IPS DF 6.9 (cell line): ENCODE measurements at places on chromosomes 13 and 19.
A peak's percentile ranks its signal among the peaks of the same experiment; 100 is the strongest.

DNA sequence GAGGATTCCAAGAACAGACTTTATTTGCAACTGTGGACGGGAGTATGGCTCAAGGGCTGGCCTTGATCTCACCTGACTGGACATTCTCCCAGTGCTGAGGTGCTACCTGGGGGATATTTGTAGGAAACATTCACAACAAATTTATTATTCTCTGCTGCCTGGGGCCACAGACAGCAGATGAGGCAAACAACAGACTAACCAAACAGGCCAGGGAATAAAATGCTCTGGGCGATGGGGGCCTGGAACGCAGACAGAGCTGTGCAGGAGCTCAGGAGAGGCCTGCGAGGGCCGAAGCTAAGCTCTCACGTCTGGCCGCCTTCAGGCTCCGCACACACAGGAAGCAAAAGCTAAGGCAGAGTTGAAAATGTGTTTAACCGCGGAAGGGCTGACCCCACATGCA lies 7.8 kb downstream of the PLPP2 start:
- H3K4me1 ChIP-seq = peaks cover 2% of the 10 kb centered on the region; the same call in 1 of the 2 replicates
- DNase-seq = no peak
- peaks cover 23% of the 10 kb centered on the region for H3K36me3 ChIP-seq
- no peak overlapping the region for H3K27ac ChIP-seq
- H3K27me3 ChIP-seq = no peaks in the 10 kb centered on the region
- no peak overlapping the region for H3K4me3 ChIP-seq

DNA sequence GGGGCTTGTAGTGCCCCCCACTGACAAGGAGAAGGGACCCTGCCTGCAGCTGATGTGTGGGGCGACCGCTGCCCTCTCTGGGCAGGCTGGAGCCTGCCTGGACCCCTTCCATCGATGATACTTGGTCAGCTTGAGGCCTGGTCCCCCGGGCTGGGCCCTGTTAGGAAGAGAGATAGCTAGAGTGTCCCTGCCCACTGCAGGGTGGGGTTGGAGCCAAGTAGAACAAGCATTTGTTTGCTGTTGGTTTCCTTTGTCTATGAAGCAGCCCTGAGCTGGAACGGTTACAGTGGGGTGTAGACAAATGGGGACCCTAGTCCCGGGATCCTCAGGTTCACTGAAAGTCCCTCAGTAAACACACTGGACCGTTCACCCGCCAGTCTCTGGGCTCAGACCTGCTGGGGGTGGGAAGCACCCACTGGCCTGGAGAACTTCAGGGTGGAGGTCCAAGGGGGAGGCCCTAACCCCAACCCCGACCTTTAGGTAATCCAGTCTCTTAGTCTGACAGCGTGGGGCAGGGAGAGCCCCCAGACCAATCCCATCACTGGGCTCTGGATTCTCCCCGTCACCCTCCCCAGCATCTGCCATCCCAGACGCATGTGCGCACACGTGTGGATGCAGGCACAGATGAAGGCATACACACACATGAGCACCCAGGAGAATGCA lies 204.8 kb upstream of the ZNF536 start:
- no peaks in the 10 kb centered on the region; the same call in 1 of the 2 replicates for H3K4me1 ChIP-seq
- no peak for DNase-seq

GRCh38 chr13:99756281-99756680 lies 215.3 kb downstream of the ZIC5 start:
- no peak for DNase-seq
- H3K27ac ChIP-seq = no peak overlapping the region
- H3K4me3 ChIP-seq = no peak overlapping the region
- no peaks in the 10 kb centered on the region for H3K4me1 ChIP-seq
- no peaks in the 10 kb centered on the region for H3K36me3 ChIP-seq
- H3K27me3 ChIP-seq = no peaks in the 10 kb centered on the region

DNA sequence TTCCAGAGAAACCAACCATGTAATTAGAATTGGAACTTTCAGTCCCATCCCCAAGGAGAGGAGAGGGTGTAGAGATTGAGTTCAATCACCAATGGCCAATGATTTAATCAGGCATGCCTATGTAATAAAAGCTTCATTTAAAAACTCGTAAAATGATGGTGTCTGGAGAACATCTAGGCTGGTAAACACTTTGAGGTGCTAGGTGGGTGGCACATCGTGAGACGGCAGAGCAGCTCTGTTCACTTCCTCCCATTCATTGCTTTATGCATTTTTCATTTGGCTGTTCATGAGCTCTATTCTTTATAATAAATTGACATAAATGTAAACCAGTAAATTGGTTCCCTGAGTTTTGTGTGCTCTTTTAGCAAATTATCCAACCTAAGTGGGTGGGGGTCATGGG lies 90.1 kb downstream of the ELF1 start:
- DNase-seq = no peak
- no peak overlapping the region for H3K4me3 ChIP-seq
- peaks cover 1% of the 10 kb centered on the region; the same call in 1 of the 2 replicates for H3K4me1 ChIP-seq
- no peaks in the 10 kb centered on the region for H3K36me3 ChIP-seq
- no peaks in the 10 kb centered on the region for H3K27me3 ChIP-seq

- H3K27me3 ChIP-seq = no peaks in the 10 kb centered on the region
- H3K4me3 ChIP-seq = no peak overlapping the region
- no peaks in the 10 kb centered on the region for H3K4me1 ChIP-seq
- no peak overlapping the region for H3K27ac ChIP-seq
- DNase-seq = no peak
Measured at GRCh38 chr13:24004142-24004899, 107.0 kb upstream of the C1QTNF9B start.

DNA sequence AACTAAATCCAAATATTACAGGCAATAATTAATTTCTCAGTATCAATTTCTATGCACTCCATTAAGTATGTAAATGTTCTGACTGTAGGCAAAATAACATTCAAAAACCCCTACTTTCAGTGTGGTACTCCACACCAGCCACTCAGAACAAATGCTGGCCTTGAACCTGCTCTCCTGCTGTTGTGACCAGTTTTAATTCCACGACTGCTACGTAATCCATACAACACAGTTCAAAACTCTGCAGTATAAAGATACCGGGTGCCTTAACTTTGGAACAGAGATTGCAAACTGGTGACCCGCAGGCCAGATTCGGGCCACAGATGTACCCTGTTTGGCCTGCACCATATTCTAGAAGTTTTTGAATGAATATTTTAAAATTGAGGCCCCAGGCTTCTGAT lies 30.4 kb downstream of the COL4A1 start:
- H3K4me1 ChIP-seq = no peaks in the 10 kb centered on the region
- DNase-seq = no peak
- no peak overlapping the region for H3K27ac ChIP-seq
- no peaks in the 10 kb centered on the region for H3K36me3 ChIP-seq
- H3K27me3 ChIP-seq = no peaks in the 10 kb centered on the region

DNA sequence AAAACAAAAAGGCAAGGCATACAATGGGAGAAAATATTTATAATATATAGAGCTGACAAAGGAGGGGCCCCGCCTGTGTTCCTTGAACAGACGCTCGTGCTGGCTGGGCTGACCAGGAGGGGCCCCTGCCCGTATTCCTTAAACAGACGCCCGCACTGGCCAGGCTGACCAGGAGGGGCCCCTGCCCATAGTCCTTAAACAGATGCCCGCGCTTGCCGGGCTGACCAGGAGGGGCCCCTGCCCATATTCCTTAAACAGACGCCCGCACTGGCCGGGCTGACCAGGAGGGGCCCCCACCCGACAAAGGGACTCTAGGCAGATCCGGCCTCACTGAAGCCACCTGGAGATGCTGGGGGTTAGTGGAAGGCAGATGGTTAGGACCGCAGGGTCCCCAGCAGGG lies 9.3 kb downstream of the ADPRHL1 start:
- DNase-seq = no peak
- no peak overlapping the region for H3K27ac ChIP-seq
- H3K4me3 ChIP-seq = no peak overlapping the region
- H3K4me1 ChIP-seq = no peaks in the 10 kb centered on the region
- 0 out of 2 replicates have a peak, but pooled peaks cover 2% of the 10 kb centered on the region for H3K36me3 ChIP-seq

DNA sequence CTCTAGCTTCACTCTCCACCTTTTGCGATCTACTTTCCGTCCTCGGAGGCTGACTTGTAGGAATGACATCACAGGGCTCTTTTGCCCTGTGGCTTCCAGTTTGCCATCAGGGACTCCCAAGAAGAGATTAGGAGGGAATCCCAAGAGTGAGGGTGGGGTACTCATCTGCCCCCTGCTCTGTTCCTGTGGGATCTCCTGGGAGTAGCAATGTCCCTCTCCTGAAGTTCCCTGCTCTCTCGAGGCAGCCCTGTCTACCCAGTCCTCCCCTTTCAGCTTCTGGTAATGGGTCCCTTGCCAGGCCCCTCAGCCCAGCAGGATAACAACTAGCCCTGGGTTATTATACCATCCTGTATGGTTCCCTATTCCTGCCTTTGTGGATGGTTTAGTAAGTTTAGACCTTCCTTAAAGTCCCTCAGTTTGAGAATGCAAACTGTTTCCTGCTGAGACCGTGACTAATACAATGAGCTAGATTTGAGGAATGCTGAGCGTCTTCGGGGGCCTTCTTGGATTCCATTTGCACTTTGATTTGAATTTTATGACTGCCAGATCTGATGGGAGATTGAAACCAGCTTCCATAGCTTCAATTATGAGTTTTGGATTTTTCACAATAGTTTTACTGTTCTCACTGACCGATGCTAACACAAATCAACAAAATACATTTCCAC lies 73.7 kb upstream of the IPO5 start:
- H3K27me3 ChIP-seq = no peaks in the 10 kb centered on the region
- H3K4me1 ChIP-seq = peaks cover 3% of the 10 kb centered on the region; the same call in 1 of the 2 replicates
- no peak for DNase-seq
- no peak overlapping the region for H3K4me3 ChIP-seq

DNA sequence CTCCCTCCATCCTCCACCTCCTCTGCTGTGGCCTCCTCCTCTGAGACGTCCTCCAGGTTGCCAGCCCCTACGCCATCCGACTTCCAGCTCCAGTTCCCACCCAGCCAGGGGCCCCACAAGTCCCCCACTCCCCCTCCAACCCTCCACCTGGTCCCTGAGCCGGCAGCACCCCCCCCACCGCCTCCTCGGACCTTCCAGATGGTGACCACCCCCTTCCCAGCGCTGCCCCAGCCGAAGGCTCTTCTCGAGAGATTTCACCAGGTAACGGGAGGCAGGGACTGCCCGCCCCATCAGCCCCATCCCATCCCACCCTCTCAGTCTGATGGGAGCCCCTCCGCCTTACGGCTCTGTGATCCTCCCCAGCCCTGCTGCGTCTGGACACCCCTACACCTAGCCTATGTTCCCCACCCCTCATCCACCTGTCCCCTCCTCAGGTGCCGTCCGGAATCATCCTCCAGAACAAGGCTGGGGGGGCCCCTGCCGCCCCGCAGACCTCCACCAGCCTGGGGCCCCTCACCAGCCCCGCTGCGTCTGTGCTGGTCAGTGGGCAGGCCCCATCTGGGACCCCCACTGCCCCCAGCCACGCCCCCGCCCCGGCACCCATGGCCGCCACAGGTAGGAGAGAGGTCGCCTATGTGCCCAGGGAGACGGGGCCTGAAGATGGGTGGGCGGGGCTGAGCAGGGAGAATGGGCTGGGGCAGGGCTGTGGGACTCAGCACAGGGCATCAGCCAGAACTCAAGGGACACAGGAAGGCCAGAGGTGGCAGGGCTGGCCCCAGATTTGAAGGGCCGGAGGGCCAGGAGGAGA lies 18.6 kb upstream of the EHD2 start:
- H3K36me3 ChIP-seq = peaks cover 11% of the 10 kb centered on the region
- no peaks in the 10 kb centered on the region; the same call in 1 of the 2 replicates for H3K4me1 ChIP-seq
- no peak overlapping the region for H3K4me3 ChIP-seq
- H3K27me3 ChIP-seq = no peaks in the 10 kb centered on the region

GRCh38 chr19:8336072-8336569 lies 6.9 kb downstream of the KANK3 start:
- H3K4me1 ChIP-seq = peaks cover 1% of the 10 kb centered on the region; the same call in 1 of the 2 replicates
- H3K4me3 ChIP-seq = no peak overlapping the region

- H3K27ac ChIP-seq = no peak overlapping the region
- no peak for DNase-seq
- H3K36me3 ChIP-seq = no peaks in the 10 kb centered on the region
- no peak overlapping the region for H3K4me3 ChIP-seq
- no peaks in the 10 kb centered on the region for H3K27me3 ChIP-seq
Measured at GRCh38 chr19:51227326-51227725, 2.4 kb downstream of the CD33 start.

GRCh38 chr19:17339088-17339741 lies 1.9 kb downstream of the GTPBP3 start:
- DNase-seq = no peak
- H3K4me1 ChIP-seq = peaks cover 5% of the 10 kb centered on the region; the same call in 1 of the 2 replicates
- H3K27me3 ChIP-seq = no peaks in the 10 kb centered on the region
- H3K36me3 ChIP-seq = peaks cover 6% of the 10 kb centered on the region; the same call in 1 of the 2 replicates

DNA sequence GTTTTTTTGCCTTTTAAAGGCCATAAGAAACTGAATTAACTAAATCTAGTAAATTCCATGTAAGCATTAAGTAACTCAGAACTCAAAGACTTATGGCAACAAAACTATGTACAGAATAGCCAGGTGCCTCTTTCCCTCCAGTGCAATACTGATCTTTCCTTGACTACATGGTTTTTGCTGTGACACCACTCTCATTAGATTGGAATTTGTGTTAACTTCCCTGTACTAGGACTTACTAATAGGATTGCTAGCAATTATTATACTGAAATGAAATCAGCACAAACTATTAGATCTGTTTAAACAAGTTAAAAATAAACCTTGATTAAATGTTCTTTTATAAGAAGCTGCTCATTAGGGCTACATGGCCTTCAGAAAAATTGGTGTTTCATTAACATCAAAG lies 96.3 kb downstream of the DACH1 start:
- H3K36me3 ChIP-seq = no peaks in the 10 kb centered on the region
- DNase-seq = no peak
- no peak overlapping the region for H3K4me3 ChIP-seq
- H3K4me1 ChIP-seq = no peaks in the 10 kb centered on the region
- H3K27ac ChIP-seq = no peak overlapping the region

GRCh38 chr13:105329359-105329758 lies 1206.1 kb downstream of the EFNB2 start:
- H3K27me3 ChIP-seq = no peaks in the 10 kb centered on the region
- no peak overlapping the region for H3K4me3 ChIP-seq
- H3K36me3 ChIP-seq = no peaks in the 10 kb centered on the region
- no peak overlapping the region for H3K27ac ChIP-seq

- H3K4me3 ChIP-seq = peak overlapping the region; percentile 97; the same call in 1 of the 2 replicates
- no peak for DNase-seq
- H3K36me3 ChIP-seq = peaks cover 36% of the 10 kb centered on the region
- H3K27ac ChIP-seq = no peak overlapping the region
- H3K27me3 ChIP-seq = no peaks in the 10 kb centered on the region
Measured at GRCh38 chr19:799076-799881, 2.0 kb downstream of the PTBP1 start.

DNA sequence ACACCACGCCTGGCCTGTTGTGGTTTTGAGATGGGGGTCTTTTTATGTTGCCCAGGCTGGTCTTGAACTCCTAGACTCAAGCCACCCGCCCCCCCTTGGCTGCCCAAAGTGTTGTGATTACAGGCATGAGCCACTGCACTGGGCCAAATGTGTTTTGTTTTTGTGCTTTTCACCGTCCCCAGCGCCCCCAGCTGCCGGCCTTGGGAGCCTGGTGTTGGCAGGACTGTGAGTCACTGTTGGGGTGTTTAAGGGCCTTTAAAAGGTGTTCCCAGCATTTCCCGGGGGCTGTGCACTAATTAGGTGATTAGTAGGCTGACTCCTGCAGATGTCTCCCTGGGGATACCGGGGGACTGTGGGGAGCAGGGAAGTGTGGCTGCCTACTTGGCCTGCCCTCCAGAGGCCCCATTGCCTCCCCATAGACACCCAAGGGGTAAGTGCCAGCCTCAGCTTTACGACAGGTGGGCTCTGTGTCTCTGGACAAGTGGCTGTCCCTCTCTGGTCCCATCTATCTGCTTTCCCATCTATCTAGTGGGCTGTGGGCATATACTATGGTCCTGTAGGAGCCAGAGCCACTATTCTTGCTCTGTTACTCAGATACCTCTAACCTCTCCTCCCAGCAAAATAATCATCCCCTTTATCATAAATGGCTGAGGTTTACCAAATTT lies 11.8 kb upstream of the TLE5 start:
- DNase-seq = no peak
- no peak overlapping the region for H3K4me3 ChIP-seq
- peaks cover 2% of the 10 kb centered on the region; the same call in 1 of the 2 replicates for H3K4me1 ChIP-seq
- H3K27me3 ChIP-seq = no peaks in the 10 kb centered on the region
- no peak overlapping the region for H3K27ac ChIP-seq
